Mammary epithelial cell (primary cell): ENCODE measurements at places on chromosomes 16 and 17.
A peak's percentile ranks its signal among the peaks of the same experiment; 100 is the strongest.

- DNase-seq = no peak
Observed at GRCh38 chr16:11310997-11311561, 29.9 kb upstream of the PRM1 start.

- DNase-seq = no peak
Observed at GRCh38 chr17:4768298-4768697, 3.4 kb upstream of the TM4SF5 start.

- DNase-seq = no peak
Observed at GRCh38 chr16:2085669-2086068, 37.9 kb downstream of the TSC2 start.

DNA sequence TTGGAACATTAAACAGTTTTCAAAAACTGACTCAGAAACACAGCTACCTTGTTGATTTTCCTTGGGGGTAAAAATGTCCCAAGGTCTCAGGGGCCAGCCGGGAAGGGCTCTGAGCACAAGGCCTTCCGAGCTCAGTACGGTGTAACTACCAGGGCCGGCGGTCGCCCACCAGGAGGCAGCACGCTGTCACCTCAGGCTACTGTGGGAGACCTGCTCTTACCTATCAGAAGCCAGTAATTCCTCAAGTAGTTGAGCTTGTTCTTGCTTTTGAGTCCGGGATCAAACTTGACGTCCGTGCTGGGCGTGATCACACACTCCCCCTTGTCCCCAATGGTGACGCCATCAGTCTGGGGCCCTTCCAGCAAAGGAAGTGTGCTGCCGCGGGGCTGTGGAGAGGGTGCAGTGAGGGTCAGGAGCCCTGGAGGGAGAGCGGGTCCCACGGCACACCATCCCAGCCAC is 43.4 kb upstream of the ICAM2 start:
- DNase-seq = no peak

- peak; percentile 24 for DNase-seq
Observed at GRCh38 chr16:87203060-87203656, 114.0 kb downstream of the C16orf95 start.

DNA sequence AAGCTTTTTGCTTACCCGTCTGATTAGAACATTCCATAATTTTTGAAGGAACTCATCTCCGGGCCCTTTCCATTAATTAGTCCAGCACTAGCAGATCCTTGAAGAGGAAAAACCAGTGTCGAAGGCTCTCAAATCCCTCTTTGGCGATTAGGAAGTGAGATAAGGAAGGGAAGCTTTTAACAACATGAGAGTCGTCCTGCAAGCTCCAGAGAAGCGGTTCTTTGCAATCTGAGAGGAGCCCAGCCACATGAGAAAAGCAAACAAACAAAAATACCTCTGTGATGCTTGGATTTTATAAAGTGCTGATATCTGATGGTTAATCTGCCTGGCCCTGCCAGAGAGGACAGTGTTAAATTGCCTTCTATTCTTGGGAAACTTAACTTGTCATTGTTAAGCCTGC is 339.8 kb upstream of the SALL1 start:
- no peak for DNase-seq

DNA sequence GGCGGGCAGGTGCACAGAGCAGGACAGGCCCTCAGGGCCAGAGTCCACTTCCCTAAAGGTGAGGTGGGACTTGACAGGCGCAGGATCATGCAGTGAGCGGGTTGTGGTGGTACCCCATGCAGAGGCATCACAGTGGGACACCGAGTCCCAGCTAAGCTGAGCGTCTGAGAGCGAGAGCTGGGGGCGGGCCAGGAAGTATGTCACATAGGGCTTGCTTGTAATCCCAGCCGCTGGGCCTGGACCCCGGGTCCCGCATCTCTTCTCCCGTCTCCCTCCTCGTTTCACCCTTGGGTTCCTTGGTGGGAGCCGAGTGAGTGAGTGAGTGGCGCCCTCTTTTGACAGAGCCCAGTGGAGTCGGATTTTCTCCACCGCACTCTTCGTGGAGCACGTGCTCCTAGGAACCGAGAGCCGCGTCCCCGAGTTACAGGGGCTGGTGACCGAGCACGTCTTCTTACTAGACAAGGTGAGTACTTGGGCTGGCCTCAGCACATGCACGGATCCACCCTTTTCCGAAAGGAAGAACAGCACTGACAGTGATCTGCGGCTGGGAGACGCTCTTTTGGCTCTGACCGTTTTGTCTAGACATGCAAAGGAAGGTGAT is 50.8 kb upstream of the ENDOV start:
- DNase-seq = peak; percentile 24

DNA sequence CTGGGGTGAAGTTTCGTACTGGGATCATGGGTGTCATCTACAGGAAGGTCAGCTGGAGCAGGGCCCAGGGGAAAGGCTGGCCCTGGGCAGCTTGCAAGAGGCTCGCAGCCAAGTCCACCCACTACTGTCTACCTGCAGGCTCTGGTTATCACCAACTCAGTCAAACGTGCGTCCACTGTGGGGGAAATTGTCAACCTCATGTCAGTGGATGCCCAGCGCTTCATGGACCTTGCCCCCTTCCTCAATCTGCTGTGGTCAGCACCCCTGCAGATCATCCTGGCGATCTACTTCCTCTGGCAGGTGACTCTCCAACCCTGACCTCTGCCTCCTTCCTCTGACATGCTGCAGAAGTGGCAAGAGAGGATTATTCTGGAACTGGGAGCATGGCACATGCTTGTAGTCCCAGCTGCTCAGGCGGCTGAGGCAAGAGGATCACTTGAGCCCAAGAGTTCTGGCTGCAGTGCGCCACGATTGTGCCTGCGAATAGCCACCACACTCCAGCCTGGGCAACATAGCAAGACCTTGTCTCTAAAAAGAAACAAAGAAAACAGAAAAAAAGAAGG is 29.2 kb downstream of the ABCC3 start:
- DNase-seq = no peak

GRCh38 chr17:12765548-12765947 is 23.8 kb upstream of the ARHGAP44 start:
- peak; percentile 7 for DNase-seq

DNA sequence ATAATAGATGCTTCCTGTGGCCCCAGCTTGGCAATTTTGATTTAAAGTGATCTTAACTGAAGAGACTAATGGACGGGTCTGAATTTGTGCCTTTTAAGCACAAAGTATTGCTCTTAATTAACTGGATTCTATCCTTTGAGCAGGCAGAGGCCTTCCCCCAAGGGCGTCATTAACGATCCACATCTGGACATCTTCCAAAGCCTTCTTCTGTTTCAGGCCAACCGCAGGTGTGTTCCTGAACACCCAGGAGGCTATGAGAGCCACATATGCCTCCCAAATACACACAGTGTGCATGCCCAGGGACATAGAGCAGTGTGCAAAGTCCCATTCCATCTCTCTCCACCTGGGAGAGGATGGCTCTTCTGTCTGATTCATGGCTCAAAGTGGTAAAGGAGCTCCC is 42.3 kb downstream of the MAPT start:
- DNase-seq = no peak

DNA sequence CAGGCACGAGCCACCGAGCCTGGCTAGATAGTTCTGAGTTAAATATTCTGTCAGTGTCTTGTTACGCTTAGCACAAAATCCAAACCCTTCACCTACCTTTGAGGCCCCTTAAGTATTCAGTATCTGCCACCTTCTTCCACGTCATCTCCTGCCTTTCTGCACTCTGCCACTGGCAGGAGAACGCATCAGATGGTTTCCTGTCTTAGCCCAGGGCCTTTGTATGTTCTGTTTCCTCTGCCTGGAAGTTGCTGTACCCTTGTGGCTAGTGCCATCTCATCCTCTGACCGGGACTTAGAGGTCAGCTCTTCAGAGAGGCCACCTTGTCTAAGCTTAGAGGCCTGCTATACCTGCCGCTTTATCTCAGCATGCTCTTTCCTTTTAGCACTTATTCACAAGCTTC is 67.5 kb upstream of the LGALS9 start:
- DNase-seq = no peak

DNA sequence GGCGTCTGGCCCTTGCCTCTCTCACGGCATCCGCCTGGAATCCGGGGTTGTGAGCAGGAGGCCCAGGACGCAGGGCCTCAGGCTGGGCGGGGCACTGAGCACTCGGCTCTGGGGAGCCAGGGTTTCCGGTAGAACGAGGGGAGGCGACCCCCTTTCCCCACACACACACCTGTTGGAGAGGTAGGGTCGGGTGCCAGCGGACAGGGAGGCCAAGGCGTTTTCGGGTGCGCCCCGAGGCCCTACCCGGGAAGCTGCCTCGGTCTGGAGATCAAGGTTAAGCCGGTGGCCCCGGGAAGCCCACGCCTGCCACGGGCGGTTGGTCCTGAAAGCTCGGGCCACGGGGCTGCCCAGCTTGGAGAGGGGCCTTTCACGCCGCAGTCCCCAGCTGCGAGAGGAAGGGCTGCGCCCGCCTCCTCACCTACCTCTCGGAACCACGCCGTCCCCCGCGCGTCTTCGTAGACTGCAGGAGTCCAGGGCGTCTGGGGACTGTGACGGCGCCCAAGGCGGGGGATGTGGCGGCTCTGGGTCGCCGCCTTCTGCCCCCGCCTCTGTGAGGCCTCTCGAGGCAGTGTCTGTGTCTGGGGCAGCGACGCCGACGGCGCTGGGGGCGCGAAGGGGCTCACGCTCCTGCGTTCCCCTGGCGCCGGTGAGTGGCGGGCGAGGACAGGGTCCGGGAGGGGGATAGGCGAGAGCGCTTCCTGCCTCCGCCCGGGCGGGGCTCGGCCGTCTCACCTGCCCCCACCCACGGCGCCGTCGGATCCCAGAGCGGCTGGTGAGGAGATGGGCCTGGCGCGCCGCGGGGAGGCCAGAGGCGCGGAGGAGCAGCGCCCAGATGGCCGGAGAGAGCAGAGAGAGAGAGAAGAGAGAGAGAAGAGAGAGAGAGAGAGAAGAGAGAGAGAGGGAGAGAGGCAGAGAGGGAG is 20.3 kb upstream of the HOXB9 start:
- DNase-seq = no peak
